ENCODE measurements at places on chromosomes 13 and 19.

- DNase-seq: no peak
These were observed 82.8 kb downstream of the STARD13 start for GRCh38 chr13:33202644-33203169.

- DNase-seq: no peak
These were observed 22.2 kb downstream of the FAM187B start for GRCh38 chr19:35206379-35206778.

GRCh38 chr13:80894917-80895316, 554.0 kb upstream of the SPRY2 start:
- DNase-seq: no peak

GRCh38 chr19:2087621-2088100, 8.5 kb downstream of the MOB3A start:
- DNase-seq: no peak

DNA sequence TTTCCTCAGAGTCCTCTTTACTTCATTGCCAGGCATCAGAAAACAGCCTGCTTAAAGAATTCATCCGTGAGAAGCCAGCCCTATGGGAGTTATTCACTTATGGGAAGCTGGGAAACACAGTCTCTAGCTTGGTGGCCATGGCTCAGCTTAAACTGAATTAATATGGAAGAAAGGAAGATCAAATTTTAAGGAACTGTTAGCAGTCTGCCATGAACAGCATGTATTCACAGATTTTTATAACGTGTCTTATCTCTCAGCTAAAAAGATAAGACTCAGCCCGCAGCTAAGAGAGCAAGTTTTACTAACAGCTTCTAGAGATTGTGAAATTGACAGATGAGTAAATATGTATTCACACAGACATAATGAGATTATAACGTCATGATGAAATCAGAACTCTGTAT, 253.7 kb upstream of the RXFP2 start:
- DNase-seq: no peak
